Muscle of leg (tissue), 16 donors: ENCODE measurements at places on chromosomes 7 and 10. TPM values are rescaled to one million over a fixed set of nuclear protein-coding genes. Genes with fewer than 3 reads are reported as not detected.
A peak's percentile ranks its signal among the peaks of the same experiment; 100 is the strongest.

The IQUB gene
- polyA plus RNA-seq, result 0.45 TPM

The BCL7B gene
- 31.9 TPM for polyA plus RNA-seq

The MTG1 gene
- 41.9 TPM for polyA plus RNA-seq

The EPHA1 gene
- polyA plus RNA-seq, result 2.6 TPM

The SLC26A3 gene
- polyA plus RNA-seq, result not detected

The C10orf53 gene
- not detected for polyA plus RNA-seq

The GPER1 gene
- 11.6 TPM for polyA plus RNA-seq

The FGL2 gene
- 13.1 TPM for polyA plus RNA-seq

The WEE2 gene
- polyA plus RNA-seq, result not detected

The MSANTD7 gene
- polyA plus RNA-seq, result 9.2 TPM

The PIK3CG gene
- polyA plus RNA-seq, result 4.3 TPM

The GRM3 gene
- polyA plus RNA-seq, result 0.06 TPM

The AGK gene
- 15.7 TPM for polyA plus RNA-seq

DNA sequence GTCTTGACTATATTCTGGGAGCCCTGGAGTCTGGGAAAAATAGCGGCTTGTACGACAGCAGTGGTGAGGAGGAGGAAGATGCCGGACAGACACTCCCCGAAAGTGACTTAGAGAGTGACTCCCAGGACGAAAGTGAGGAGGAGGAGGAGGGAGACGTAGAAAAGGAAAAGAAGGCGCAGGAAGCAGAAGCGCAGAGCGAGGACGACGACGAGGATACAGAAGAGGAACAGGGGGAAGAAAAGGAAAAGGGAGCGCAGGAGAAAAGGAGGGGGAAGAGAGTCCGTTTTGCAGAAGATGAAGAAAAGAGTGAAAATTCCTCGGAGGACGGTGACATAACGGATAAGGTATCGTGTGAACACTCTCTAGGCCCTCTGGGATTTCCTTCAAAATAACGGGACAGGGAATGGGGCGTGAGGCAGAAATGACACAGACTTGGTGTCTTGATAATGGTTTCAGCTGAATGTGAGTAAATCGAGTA, 908 bp downstream of the NOM1 start:
- no peak for DNase-seq

GRCh38 chr7:33744293-33745075, 160.9 kb upstream of the BMPER start:
- DNase-seq, result no peak

GRCh38 chr10:43866712-43867111, 218.0 kb upstream of the ZNF32 start:
- DNase-seq, result no peak

DNA sequence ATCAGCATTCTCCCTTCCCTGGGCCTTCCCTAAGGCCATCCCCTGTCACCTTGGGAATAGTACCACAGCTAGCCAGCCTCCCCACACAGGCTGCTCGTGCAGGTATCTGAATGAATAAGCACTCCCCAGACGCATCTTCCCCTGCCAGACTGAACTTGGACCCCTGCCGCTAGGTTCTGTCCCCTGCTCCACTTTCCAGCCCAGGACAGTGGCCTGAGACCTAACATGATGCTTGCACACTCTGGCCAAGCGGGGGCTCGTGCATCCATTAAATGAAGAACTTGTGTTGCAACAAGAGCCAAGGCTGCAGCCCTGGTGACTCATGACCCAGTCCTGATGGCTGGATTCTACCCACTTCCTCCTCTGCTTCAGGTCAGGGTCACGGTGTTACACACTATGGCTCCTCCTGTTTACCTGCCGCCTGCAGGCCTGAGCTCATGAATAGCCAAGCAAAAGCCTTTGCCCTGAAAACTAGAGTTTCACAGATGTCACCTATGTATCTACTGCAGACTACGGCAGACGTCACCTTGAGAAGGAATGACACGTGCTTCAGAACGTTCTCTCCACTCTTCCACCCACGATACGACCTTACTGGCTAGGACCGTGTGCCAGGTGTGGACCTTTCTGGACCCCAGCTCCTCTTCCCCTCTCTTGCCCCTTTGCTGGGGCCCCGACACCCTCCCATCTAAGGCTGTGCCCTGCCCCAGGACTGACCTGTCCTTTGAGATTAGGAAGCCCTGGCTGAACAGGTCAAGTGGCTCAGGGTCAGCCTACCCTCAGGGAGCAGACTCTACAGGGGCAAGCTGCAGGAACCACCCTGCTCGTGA, 6.5 kb downstream of the ASB13 start:
- no peak for DNase-seq

- peak; percentile 69 for DNase-seq
Observed at GRCh38 chr7:130148561-130148960, 56.6 kb downstream of the TMEM209 start.

DNA sequence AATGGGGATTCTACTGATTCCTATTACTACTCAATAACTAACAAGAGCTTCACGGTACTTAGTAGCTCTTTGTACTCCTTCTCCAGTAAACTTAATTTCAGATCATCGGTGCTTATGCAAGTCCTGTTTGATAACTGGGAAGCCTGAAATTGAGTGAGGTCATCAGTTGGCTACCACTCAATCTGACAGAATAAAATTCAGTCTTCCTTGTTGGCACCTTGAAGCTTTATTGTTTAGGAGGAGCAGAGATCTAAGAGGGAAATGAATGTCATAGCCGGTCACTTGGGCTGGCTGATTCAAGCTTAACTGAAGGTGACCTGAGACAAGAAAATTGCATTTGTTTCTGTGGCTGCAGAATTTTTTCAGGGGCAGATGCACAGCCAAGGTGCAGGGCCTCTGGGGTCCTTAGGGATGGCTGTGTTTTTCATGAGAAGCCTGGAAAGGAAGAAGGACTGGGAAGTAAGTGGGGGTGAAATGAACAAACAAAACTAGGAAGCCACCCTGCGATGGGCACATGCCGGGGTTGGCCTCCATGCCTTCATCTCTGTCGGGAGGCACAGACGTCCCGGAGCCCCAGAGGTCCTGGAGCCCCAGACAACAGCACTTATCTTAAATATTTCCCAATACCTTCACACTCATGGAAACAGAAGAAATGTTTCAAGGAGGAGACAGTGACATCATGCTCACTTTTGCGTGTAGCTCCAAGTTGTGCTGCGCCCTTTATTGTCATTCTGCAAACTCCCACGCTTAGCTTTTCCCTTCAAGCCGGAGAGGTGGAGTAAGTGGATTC, 85.0 kb upstream of the KIF5B start:
- DNase-seq, result peak; percentile 43

GRCh38 chr7:22676385-22676784, 50.6 kb upstream of the IL6 start:
- DNase-seq, result no peak

DNA sequence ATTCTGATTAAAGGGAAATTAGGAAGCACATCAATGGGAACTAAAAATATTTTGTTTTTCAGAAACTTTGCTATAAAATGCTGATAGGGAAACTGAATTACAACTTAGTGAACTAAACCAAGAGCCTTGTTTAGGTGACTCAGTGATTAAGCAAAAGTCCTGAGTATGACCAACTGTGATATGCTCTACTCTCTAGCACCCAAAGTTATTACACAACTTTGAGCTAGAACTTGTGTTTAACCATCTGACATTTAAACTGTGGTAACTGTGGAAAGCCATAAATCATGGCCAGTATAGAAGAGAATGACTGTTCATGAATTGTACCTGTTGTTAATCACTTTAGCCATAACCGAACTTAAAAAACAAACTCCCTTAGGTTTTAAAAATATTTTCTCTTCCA, 127.4 kb downstream of the ZNF365 start:
- DNase-seq, result no peak

DNA sequence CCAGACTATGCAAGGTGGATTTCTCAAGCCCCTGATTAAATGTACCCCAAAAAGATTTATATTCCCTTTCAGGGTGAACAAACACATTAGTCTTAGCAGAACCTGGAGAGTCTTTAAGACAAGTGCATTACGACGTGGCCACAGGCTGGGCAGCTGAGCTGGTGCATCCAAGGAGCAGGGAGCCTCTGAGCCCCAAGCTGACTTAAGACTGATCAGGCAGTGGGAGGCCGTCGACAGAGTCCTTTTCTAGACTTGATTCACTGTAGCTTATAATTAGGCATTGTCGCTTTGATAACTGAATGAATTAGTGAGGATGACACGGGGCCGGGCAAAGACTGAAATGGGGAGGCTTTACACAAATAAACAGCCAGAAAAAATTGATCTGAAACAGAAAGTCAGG, 353.2 kb downstream of the GPAM start:
- DNase-seq, result no peak

- peak; percentile 79 for DNase-seq
Observed at GRCh38 chr10:129965959-129966358, 1.9 kb upstream of the EBF3 start.

GRCh38 chr10:4215963-4216575, 431.1 kb upstream of the KLF6 start:
- DNase-seq, result no peak

DNA sequence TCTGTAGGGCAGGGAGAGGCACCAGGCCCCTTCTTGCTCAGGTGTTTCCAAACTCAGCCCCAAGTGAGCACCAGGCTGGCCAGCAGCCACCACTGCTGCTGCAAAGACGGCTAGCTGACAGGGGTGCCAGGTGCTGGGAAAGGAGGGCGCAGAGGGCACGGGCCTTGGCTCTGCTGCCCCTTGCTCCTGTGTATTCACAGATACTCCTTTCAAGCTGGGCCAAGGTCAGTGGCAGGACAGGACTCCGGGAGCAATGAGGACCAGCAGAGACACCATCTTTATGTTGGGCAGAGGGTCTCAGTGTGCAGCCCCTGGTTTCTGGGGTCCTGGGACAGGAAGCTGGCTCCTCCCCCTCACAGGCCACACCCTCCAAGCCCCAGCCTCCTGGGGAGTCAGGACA, 110.1 kb downstream of the SMURF1 start:
- no peak for DNase-seq

GRCh38 chr7:151429560-151430331, 10.2 kb downstream of the CRYGN start:
- no peak for DNase-seq

DNA sequence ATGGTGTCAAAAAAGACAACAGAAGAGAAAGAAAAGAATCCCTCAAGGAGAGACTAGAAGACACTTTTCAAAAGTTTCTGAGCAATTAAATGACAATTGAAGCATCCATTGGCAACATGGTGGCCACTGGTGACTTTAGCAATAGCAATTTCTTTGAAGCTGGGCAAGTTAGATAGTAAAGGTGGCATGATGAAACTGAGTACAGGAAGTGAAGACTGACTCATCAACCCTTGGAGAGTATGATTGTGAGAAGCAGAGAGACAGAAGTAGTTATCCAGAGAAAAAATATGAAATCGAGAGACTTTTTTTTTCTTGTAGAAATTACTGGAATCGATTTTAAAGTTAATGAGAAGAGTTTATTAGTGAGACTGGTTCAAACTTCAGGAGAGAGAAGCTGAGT, 52.5 kb downstream of the DGKB start:
- DNase-seq, result no peak

GRCh38 chr7:39609113-39609934, 14.0 kb upstream of the RALA start:
- peak; percentile 94 for DNase-seq

DNA sequence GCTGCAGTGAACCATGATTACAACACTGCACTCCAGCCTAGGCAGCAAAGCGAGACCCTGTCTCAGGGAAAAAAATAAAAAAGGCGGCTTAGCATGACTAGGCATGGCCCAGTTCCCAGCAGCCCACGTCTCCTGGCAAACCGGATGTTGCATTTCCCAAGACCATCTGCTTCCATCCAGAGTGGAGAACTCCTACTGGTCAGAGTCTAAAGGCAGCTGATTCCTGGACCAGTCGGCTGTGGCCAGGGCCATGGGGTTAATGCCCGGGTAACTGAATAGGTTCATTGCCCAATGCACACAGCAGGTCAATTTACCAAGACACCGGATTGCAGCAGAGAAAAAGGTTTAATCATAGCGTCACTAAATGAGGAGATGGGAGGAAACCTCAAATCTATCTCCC, 133.1 kb downstream of the MYL10 start:
- peak; percentile 15 for DNase-seq

GRCh38 chr7:30327813-30328212, 43.4 kb downstream of the ZNRF2 start:
- DNase-seq, result peak; percentile 10

GRCh38 chr10:65377687-65378086, 1548.1 kb upstream of the LRRTM3 start:
- no peak for DNase-seq

DNA sequence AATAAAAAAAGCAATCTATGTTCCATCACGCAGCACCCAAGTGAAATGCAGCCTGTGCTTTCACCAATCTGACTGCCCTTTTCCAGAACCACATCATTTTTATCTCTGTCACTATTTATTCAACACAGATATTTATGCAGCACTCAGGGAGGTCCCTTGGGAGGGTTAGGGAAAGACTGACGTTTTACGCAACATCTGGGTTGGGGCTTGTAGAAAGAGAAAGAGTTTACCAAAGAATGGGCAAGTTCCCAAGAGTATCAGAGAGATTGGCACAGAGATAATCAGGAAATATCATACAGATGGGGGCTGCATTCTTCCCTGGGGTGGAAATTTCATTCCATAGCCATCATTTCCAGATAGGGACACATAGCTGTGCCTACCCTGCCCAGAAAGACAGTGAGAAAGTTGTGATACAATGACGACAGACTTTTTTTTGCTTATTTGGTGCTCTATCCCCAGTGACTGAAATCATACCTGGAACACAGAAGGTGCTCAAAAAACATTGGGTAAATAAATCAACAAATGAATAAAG, 474.2 kb downstream of the CALN1 start:
- DNase-seq, result no peak
